Stimulated activated CD4-positive, alpha-beta T cell treated with anti-CD3 and anti-CD28 coated beads, Interleukin-1b, Interleukin-23, amount 100 ng/mL, for 1 hour (primary cell): ENCODE measurements at places on chromosomes 5 and 9.

DNA sequence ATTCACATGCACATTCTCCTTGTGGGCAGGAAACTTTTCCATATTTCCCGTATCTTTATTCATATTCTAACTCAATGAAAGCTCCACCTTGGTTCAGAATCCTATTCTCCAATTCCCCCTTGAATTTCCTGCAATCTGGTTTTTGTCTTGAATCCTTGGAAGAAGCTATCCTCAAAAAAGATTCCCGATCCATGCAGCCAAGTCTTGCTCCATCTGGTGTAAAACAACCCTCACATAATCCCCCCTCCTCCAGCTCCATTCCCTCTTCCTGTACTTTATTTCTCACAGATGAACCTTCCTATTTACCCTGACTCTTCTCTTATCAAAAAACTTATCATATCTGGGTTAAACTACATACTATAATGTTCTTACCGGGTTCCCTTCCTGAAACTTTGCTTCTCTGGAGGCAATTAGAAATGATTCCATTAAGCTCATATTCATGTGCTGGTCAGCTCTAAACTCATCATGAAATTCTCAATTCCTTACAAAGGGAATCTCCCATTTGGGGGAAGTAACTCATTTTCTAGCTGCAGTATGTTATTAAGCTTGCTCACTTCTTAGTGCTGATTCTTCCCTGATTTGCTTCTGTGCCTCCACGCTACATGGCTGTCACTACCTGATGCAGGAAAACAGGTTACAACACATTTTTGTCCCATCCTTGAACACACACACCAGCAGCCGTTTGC lies 81.7 kb downstream of the GNAQ start:
- DNase-seq, result no peak

DNA sequence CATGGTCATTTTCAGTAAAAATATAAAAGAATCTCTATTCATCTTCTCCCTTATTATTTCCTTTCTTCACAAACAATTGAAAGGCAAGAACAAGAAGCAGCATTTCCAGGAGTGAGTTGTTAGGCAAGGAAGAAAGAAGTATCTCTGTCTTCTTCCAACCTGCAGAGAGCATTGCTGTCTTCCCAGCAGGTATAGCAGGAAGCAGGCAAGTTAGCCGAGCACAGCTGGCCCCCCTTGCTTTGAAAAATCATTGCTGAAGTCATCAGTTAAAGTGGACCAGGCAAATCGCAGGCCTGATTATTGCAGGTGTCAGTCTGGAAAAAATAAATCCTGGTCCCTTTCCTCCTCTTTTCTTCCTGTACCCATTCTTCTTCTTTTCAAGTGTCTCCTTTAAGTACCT lies 353.1 kb upstream of the BRINP1 start:
- DNase-seq, result no peak

GRCh38 chr9:75120686-75121085 lies 32.4 kb downstream of the OSTF1 start:
- DNase-seq, result no peak

GRCh38 chr9:136485049-136486045 lies 2.5 kb upstream of the SEC16A start:
- DNase-seq, result peak; percentile 84

DNA sequence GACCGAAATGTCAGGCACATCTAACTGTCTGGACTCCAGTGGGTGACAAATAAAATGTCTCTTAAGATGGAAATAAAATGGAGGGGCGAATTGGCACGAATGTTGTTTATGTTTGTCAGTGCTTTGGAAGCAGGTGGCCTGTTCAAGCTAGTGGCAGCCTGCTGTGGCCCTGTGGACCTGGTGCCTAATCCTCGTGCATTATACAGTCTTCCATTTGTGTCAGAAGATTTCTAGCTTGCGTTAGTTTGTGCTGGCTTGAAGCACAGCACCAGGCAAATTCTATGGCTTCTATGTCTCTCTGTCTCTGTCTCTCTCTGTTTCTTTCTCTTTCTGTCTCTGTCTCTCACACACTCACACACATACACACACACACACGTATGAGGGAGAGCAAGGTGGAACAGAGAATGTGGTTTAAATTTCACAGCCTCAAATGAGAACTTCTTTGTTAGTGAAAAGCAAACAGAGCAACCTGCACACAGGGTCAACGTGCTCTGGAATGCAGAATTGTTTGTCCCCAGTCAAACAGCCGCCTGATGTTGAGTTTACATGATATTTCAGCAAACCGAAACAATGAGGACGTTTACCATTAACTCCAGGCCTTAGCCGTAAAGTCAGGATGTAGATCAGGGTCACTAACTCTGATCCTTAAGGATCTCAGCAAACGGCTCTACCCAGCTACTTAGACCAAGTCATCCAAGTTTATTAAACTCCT lies 39.0 kb upstream of the CD180 start:
- no peak for DNase-seq

DNA sequence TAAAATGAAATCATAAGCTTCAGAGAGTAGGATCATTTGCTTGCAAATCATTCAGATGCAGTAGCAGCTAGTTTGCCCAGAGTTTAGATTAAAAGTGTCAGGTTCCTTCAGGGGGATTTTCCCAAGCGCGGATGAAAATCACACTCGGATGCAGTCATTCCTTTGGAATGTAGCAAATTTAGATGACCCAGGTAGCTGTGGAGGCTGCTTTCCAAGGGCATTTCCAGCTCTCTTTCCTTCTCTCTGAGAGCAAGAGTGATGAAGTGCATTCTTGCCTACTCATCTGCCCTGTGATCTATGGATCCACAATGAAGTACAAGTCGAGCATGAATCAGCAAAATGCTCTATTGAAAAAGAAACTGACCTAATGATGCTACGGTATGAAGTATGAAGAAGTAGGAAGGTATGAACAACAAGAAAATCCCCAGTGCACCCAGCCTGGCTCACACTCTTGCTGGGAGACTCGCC lies 200.2 kb downstream of the PLK2 start:
- DNase-seq, result no peak

DNA sequence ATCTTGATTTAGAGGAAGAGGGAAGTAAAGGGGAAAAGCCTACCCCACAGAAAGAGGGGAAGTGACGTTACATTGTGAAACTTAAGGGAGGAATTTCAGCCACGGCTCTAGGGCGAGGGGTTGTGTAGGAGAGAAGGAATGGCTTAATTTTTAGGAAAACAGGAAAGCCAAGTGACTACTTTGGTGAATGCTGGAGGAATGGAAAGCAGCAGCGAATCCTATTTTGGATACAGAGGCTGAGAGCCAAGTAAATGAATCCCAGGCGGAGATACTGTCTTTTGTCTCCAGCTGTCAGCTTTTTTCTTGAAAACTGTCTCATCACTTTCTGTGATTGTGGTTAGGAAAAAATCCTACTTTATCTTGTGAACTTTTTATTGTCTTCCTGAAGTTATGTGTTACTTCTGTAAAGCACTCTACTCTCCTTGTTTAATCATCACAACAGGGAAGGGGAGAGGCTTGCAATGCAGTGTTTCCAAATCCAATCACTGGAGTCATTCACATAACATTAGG lies 188.4 kb downstream of the TSSK1B start:
- DNase-seq, result no peak

GRCh38 chr5:8060953-8061429 lies 192.0 kb downstream of the MTRR start:
- no peak for DNase-seq

GRCh38 chr9:4553951-4554381 lies 63.7 kb downstream of the SLC1A1 start:
- DNase-seq, result no peak

DNA sequence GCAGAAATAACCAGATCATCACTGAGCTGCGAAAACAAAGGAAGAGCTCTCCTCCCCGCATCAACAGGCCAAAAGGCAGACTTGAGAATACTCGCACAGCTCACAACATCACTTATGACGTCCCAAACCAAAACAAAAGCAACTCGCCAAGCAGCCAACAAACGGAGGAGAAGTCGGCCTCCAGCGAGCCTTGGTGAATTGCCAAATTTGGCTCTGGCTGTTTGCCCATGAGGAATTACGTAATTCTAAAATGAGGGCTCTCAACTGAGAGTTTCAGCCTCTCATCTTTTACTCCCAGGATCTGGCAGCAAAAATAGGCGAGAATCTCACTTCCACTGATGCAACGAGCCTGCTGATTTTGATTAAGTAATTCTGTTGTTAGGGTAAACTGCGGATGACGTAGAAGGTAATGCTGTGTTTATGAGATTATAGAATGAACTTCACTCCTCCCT lies 51.7 kb upstream of the SEMA6A start:
- DNase-seq, result no peak

DNA sequence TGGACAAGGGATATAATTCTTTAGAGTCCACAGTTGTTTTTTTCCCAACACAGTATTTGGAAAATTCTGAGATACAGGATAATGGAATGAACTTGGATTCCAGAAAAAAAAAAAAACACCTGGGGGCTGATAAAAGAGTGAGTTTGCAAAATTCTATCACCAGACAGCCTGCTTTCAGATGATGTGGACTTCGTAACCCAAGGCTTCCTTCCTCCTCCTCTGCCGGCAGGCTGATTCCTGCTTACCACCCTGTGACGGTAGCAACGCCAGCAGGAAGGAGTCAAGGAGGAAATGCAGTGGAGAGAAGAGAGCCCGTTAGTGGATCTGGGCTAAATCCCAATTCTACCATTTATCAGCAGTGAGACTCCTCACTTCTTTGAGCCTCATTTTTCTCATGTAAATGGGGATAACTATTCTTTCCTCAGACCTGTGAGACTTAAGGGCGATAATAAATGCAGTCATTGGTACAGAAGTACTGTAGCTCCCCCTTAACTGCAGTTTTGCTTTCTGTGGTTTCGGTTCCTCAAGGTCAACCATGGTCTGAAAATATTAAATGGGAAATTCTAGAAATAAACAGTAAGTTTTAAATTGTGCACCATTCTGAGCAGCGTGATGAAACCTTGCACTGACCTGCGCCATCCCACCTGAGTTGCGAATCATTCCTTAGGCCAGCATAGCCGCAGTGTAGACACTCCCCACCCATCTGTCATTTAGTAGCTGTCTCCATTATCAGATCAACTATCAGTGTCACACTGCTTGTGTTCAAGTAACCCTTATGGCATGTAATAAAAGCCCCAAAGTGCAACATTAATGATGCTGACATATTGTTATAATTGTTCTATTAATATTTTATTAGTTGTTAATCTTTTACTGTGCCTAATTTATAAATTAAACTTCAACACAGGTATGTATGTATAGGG lies 71.4 kb downstream of the DCP2 start:
- no peak for DNase-seq

- DNase-seq, result no peak
Measured at GRCh38 chr5:124040799-124041198, 528.8 kb downstream of the CSNK1G3 start.
